NCI-H1092 (cell line): ENCODE measurements at places on chromosomes 5 and 9.

DNA sequence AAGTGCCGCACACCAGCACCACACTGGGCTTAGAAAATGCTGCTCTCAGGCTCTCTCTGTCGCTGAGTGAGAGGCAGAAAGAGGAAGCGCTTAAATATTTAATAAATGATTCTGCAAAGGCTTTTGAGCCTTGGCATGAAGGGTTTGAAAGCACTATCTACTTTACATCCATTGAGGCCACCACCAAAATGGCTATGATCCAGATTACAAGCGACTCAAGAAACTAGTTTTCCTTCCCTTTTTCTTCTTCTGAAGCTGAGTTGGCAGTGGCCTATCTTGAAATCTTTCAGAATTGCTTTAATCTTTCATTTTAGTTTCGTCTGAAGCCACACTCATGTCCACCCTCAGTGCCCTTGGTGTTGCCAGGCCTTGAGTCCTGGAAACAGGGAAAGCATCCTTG, 59.5 kb downstream of the EBF1 start:
- DNase-seq = no peak

GRCh38 chr9:4397917-4398316, 92.4 kb upstream of the SLC1A1 start:
- DNase-seq = no peak

GRCh38 chr5:59503220-59503619, 390.3 kb downstream of the PDE4D start:
- no peak for DNase-seq

DNA sequence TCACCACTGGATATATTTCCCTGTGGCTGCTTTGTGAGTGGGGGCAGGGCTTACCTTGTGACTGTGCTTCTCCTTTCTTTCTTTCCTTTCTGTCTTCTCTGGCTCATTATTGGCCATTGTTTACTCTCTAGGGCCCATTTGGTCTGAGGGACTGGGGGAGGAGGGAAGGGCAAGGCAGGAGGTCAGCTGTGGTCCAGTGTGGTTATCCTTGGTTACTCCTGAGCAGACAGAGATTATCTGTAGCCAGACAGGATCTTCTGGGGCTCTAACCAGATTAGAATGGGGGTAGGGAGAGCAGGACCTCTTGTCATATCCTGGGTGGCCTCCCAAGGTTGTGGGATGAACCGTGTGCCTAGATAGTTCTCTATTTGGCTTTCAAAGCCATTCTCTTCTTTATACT, 71.2 kb downstream of the ANKRD55 start:
- no peak for DNase-seq

- no peak for DNase-seq
Measured at GRCh38 chr5:62142351-62142750, 163.7 kb upstream of the KIF2A start.

- DNase-seq = no peak
Measured at GRCh38 chr5:16659536-16659935, 42.7 kb upstream of the RETREG1 start.

- DNase-seq = no peak
Measured at GRCh38 chr5:112308608-112309007, 110.5 kb downstream of the EPB41L4A start.

GRCh38 chr9:127973169-127974000, 7.4 kb downstream of the EEIG1 start:
- DNase-seq = peak; percentile 61

DNA sequence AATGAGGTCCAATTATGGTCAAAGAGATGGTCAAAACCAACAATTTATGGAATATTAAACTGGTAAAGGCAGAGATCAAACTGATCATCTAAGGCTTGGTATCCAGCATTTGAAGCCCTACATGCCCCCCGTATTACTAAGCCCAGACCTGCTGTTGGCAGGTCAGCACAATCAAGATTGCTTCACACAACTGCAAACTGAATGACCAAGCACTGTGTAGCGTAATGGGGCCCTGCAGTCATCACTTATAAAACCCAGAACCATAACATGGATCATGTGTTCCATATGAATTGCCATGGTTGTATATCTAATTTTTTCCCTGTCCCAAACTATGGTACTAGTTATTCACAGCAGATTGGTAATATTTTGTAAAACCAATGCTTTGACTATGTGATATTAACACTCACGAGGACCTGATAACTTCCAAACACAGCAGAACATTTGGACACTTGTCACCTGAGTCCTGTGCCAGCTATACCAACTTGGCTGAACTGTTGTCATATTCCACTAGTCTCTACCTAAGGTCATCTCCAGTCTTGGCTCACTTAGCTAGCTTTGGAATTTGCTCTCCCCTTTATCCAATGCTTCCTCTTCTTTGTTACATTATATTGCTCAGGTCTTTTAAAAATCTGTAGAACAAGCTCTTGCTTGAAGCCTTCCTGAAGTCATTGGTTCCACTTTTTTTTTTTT, 81.7 kb upstream of the HMHB1 start:
- DNase-seq = no peak

DNA sequence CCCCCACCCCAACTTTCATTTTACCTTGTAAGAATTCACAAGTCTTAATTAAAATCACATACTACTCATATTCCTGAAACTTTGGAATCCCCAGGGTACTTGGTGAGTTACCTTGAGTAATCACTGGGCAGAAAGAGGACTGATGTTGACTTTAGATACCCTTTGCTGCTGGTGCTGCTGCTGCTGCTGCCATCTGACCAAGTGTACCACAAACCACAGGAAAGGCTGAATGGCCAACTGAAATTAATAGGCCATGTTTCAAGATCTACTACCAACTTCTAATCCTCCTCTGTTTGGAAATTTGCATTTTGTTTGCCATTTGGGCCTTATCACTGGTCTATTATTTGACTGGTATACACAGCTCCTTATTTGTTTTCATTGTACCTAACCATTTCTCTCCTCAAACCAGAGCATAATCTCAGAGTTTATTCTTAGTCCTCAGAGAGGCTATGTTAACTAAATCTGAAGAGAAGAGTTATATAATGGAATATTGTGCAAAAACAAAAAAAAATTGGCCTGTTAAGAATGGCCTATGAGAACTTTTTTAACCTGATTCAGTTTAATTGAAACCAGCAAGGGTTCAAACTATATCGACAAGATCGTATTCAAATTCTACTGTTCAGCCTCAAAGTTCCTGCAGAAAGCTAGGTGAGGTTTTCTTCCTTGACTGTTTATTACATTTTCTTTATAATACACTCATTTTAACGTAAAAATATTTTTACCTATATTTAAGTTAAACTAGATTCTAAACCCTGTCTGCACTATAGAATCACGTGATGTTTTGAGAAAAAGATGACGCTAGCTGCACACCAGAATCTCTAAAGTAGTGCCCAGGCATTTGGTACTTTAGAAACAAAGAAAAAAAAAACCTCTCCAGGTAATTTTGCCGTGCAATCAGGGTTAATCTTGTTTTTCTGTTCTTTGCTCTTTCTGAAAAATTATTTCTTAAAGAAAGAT, 13.1 kb downstream of the SELENOP start:
- DNase-seq = no peak

DNA sequence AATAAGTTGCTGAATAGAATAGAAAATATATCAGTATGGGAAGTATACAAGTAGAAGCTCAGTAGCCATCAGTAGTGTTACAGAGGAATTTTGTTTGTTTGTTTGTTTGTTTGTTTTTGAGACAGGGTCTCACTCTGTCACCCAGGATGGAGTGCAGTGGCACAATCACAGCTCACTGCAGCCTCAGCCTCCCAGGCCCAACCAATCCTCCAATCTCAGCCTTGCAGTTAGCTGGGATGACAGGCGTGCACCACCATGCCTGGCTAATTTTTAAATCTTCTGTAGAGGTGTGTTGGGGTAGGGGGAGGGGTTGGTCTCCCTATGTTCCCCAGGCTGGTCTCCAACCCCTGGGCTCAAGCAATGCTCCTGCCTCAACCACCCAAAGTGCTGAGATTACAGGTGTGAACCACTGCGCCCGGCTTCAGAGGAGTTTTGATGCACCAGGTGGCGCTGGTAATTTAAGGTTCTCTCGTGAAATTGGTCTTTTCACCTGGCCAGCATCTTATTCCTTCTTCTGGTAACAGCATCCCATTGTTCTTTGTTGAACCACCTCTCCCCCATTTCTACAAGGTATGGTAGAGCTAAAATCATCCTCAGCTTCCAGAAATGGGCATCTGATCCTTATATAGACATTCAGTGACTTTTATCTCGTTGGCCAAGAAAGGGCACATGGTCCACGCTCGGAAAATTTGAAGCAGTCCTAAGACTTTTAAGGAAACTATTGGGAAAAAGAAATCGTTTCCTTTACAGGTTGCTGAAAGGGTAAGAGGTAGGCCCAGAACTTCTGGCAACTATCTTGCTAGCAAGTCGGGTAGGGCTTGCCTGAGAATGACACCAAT, 157.1 kb downstream of the ARRDC3 start:
- peak; percentile 19 for DNase-seq

- DNase-seq = no peak
Measured at GRCh38 chr9:113152699-113153098, 1.9 kb downstream of the SLC31A2 start.

- no peak for DNase-seq
Measured at GRCh38 chr5:125393221-125393815, 646.9 kb upstream of the ZNF608 start.

DNA sequence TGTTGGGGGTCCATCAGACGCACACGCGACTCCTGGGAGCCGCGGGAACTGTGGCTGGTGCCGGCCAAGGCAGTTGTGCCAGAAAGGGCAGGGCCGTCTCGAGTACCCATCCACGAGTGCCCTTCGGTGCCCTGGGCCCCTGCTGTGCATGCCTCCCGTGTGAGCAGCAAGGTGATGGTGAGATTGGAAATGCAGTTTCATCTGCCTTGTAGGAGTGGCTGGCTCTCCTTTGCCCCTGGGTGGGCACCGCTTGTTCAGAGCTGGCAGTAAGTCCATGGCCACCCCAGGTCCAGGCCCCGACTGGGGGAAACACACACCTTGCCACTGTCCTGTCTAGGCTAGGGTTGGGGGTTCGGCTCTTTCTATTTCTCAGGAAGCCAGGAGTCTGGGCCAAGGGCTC, 5.7 kb downstream of the NKD2 start:
- no peak for DNase-seq

GRCh38 chr5:59132131-59132530, 549.3 kb downstream of the RAB3C start:
- DNase-seq = no peak

DNA sequence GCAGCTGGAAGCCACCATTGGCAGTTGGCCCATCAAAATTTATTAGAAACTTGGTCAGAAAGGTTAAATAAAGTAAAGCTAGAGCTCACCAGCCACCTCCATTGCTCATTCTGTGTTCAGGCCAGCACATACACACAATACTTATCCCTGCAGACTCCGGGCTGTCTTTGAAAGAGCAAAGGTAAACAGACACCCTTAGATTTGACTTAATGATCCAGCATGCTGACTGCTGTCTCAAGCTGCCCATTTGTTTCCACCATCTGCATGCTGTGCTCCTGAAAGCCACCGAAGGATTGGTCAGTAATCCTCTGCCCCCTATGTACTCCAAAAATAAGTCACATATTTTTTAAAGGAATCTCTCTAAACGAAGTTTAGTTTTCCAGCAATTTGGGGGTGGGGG, 1059.8 kb upstream of the DMAC1 start:
- DNase-seq = no peak

- DNase-seq = no peak
Measured at GRCh38 chr9:131691969-131692611, 47.8 kb downstream of the RAPGEF1 start.

- no peak for DNase-seq
Measured at GRCh38 chr5:177194268-177194667, 60.7 kb downstream of the NSD1 start.

DNA sequence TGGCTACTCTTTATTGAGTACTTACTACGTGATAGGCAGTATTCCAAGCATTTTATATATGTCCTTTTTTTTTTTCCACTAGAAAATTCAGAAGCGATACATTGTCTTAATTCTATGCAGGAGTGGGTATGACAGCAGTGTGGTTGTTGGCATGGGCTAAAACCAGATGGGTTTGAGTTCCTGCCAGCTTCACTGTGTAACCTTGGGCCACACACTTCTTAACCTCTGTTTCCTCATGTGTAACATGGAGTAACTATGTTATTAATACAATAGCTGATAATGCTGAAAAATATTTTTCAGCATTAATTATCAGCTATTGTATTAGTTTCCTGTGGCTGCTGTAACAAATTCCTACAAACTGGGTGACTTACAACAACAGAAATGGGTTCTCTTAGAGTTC, 12.0 kb downstream of the SNX18 start:
- DNase-seq = no peak

- DNase-seq = no peak
Measured at GRCh38 chr5:133806847-133807246, 161.6 kb downstream of the C5orf15 start.

DNA sequence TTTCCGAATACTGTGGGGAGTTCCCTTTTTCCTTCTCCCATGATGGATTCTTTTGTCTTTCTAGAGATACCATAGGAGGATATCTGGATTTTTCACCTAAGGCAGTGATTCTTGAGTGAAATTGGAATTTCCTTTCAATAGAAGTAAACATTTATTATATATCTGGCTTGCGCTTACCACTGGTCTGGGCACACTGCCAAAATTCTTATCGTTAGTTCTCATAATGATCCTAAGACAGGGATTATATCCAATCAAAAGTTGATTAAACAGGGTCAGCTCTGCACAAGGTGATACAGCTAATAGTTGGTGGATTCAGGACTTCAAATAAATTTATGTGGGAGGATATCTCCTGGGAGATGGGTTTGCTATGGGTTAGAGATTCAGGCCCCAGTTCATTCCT, 9.6 kb downstream of the TLE4 start:
- no peak for DNase-seq

- no peak for DNase-seq
Measured at GRCh38 chr9:36969216-36969771, 64.8 kb downstream of the PAX5 start.
